GM23248 (cell line): ENCODE measurements at places on chromosomes 7 and 10. TPM values are rescaled to one million over a fixed set of nuclear protein-coding genes. Genes with fewer than 3 reads are reported as not detected.

Gene TNS3
- 47.0 and 48.1 TPM in 2 replicates for total RNA-seq

Gene GARIN1A
- total RNA-seq: 0.43 and 0.89 TPM in 2 replicates

Gene TACC2
- 4.3 and 5.8 TPM in 2 replicates for total RNA-seq

DNA sequence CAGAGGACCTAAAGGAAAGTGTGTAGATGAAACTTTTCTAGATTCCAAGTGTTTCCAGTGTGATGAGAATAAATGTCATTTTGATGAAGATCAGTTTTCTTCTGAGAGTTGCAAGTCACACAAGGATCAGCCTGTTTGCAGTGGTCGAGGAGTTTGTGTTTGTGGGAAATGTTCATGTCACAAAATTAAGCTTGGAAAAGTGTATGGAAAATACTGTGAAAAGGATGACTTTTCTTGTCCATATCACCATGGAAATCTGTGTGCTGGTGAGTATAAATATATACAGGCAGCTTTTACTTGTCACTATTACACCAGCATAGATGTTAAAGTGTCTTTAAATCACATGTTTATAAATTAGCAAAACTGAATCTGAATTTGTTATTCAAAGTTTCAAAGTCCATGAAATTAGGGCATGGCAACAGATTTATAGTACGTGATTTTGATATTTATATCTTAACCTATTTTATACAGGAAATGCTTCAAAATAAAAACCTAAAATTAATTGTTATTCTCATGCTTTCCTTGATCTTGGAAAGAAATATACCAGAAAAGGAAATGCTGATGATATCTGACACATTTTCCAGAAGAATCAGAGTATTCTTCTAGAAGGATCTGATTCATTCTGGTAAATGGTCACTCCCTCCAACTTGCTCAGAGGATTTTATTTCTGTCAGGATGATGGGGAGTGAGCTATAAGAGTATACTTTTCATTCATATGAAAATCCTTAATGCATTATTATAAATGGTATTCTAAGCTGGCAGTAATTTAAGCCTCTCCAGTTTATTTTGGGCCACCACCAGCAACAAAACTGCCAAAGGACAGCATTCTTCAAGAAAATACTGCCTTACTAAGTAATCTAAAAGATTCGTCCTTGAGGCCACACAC is 71.4 kb downstream of the ITGB8 start:
- no peaks in the 10 kb centered on the region; the same call in 1 of the 2 replicates for H3K36me3 ChIP-seq
- DNase-seq: peak; percentile 24
- no peak overlapping the region for H3K27ac ChIP-seq
- peaks cover 5% of the 10 kb centered on the region for H3K4me1 ChIP-seq
- H3K4me3 ChIP-seq: no peak overlapping the region

DNA sequence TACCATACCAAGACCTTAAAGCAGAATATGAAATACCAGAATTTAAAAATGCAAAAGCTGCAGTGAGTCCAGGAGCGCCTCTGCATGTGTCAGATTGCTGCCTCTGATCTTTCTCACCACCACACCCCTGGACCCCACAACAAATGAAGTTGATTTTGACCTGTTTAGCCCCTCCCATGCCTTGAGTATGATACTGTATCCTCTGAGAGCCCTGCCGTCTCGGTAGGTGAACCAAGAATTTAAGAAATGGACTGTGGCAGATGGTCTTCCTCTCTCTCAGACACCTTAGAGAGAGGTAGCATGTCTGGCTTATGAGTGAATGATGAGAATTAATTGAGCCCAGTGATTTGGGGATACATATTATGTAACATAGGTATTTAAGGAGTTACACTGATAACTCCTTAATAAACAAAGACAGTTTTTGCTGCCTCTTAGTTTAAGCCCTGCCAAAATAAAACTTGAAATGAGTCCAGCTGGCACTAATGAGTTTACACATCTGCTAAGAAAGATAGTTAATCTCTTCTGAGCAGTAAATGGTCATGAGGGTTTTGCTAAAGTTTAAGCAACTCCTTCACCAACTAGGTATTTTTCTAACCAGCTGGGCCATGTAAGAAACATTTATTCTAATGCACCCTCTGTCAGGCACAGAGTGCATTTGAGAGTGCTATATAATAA is 4.5 kb upstream of the TFPI2 start:
- no peak overlapping the region for H3K27ac ChIP-seq
- peaks cover 7% of the 10 kb centered on the region; the same call in 1 of the 2 replicates for H3K4me1 ChIP-seq
- no peaks in the 10 kb centered on the region for H3K36me3 ChIP-seq
- H3K4me3 ChIP-seq: no peak overlapping the region

- H3K4me1 ChIP-seq: no peaks in the 10 kb centered on the region
- H3K36me3 ChIP-seq: no peaks in the 10 kb centered on the region
- DNase-seq: no peak
- H3K27me3 ChIP-seq: peaks cover 25% of the 10 kb centered on the region
- H3K4me3 ChIP-seq: no peak overlapping the region
Observed at GRCh38 chr10:71539442-71540118, 142.9 kb downstream of the CDH23 start.

DNA sequence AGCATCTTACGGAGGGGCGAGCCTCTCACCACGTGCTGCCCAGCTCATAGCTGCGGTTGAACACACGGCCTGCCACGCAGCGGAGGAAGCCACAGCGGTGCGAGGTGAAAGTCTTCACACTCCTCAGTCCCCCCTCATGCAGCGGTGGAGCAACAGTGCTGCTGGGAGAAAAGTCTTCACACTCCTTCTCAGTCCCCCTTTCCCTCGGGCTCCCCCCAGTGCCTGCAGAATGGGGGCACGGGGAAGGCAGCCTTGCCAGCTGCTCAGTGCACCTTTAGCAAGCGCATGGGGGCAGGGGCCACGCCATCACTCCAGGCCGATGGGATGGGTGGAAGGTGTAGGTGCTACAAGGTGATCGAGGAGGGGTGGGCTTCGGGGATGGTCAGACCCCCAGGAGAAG is 206.3 kb upstream of the TCERG1L start:
- no peak overlapping the region for H3K27ac ChIP-seq
- H3K36me3 ChIP-seq: no peaks in the 10 kb centered on the region
- H3K27me3 ChIP-seq: peaks cover 5% of the 10 kb centered on the region; the same call in 1 of the 2 replicates
- no peak overlapping the region for H3K4me3 ChIP-seq
- H3K4me1 ChIP-seq: peaks cover 14% of the 10 kb centered on the region

DNA sequence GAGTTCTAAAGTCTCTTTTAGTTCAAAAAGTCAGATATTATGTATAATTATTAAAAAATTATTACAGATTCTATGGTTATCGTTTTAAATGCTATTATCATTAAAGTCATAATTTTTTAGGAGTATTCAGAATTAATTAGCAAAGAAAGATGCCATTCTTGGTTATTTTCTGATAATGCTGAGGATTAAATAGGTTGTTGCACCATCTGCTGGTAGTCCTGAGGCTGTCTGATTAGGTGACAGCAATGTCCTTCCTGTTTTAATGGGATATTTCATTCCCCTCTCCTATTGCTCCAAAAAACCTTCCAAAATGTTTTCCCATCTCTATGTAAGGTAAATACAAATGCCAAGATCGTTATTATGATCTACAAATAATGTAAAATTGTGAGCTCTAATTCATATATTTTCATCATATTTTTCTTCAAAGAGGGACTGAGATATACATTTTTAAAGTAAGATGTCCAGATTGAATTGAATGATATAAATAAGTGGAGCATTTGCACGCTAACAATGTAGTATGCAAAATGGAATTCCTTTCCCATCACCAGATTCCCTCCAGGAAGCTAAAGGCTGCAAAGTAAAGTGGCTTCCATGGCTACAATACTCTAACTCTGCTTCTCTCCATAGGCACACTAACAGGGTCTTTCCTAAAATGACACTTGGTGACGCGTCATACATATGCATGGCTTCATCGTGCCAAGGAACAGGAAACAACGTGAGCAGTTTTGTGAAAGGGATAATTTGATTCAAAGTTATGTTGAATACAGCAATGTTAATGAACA is 58.8 kb upstream of the AKR1E2 start:
- DNase-seq: peak; percentile 73
- H3K4me1 ChIP-seq: peaks cover 95% of the 10 kb centered on the region

GRCh38 chr10:47318706-47319105 is 3.5 kb upstream of the GDF2 start:
- no peak overlapping the region for H3K4me3 ChIP-seq
- H3K27me3 ChIP-seq: peaks cover 19% of the 10 kb centered on the region
- DNase-seq: no peak
- no peak overlapping the region for H3K27ac ChIP-seq
